Karpas-422 (cell line): ENCODE measurements at places on chromosomes 16 and 17.

- peak; percentile 7 for DNase-seq
- no peaks in the 10 kb centered on the region for H3K36me3 ChIP-seq
- no peak overlapping the region for H3K4me3 ChIP-seq
- no peaks in the 10 kb centered on the region for H3K4me1 ChIP-seq
- H3K27ac ChIP-seq: no peak overlapping the region
These were observed 49.3 kb upstream of the FBXO47 start for GRCh38 chr17:39016193-39017153.

DNA sequence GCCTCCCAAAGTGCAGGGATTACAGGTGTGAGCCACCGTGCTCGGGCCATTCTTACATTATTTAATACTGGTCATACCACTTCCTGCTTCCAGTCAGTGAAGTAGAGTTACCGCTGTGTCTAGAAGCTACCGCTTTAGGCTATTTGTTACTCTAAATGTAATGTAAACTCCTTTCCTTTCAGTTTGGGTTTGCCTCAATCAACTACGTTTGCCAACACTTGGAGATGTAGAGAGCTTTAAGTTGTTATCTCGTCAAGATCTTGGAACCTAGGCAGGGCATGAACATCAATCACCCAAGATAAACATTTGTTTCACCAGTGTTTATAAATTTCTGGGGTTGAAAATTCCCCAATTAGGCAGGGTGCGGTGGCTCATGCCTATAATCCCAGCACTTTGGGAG is 275.9 kb downstream of the STX8 start:
- no peak overlapping the region for H3K27ac ChIP-seq
- H3K4me1 ChIP-seq: peaks cover 9% of the 10 kb centered on the region
- H3K36me3 ChIP-seq: no peaks in the 10 kb centered on the region
- no peak overlapping the region for H3K4me3 ChIP-seq
- no peak for DNase-seq

- H3K4me3 ChIP-seq: peak overlapping the region; percentile 4; the same call in 1 of the 2 replicates
- peak; percentile 54 for DNase-seq
- H3K36me3 ChIP-seq: no peaks in the 10 kb centered on the region
- H3K4me1 ChIP-seq: peaks cover 16% of the 10 kb centered on the region
These were observed 49.3 kb upstream of the WSB1 start for GRCh38 chr17:27244491-27245223.

DNA sequence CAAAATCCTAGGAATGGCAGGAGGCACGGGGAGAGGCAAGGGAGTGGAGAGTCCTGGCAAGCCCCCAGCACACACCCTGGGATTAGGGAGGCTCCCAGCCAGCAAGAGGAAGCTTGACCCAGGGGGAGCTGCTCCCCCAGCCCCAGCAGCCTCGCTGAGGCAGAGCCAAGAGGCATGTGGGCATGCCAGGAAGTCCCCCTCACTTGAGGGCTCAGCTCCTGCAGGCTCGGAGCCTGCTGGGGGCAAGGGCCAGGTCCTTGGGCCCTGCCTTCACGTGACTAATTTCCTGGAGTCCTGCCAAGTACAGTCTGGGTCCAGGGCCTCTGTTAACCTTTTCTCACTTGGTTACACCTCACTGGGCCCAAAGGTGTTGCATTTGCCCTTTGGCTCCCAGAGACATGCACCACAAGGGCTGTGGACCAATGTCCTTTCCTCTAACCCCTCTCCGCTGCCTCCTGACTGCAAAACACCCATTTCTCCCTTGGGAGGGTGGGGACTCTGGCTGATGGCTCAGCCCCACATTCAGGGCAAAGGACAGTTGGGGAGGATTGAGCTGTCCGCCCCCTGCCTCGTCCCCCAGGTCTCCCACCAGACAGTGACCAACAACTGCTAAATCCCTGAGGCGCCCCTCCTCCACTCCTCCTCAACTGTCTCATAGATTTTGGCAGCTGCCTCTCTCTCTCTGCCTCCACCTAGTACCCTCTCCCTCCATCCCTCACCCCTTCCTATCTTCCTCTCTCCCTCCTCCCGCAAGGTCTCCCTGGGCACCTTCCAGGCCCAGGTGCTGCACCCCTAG is 4.4 kb upstream of the SLC47A2 start:
- DNase-seq: no peak
- H3K4me1 ChIP-seq: no peaks in the 10 kb centered on the region
- H3K27ac ChIP-seq: no peak overlapping the region
- no peaks in the 10 kb centered on the region for H3K27me3 ChIP-seq
- H3K4me3 ChIP-seq: no peak overlapping the region

- H3K36me3 ChIP-seq: no peaks in the 10 kb centered on the region
- H3K4me1 ChIP-seq: no peaks in the 10 kb centered on the region
- no peak for DNase-seq
These were observed 49.4 kb downstream of the CCDC42 start for GRCh38 chr17:8695241-8695640.

- H3K27ac ChIP-seq: no peak overlapping the region
- no peaks in the 10 kb centered on the region for H3K36me3 ChIP-seq
- no peaks in the 10 kb centered on the region for H3K27me3 ChIP-seq
- no peak overlapping the region for H3K4me3 ChIP-seq
- no peaks in the 10 kb centered on the region for H3K4me1 ChIP-seq
- DNase-seq: no peak
These were observed 4.4 kb downstream of the JUP start for GRCh38 chr17:41782142-41782541.

GRCh38 chr17:69961501-69962145 is 113.4 kb upstream of the KCNJ16 start:
- H3K27me3 ChIP-seq: no peaks in the 10 kb centered on the region
- H3K4me3 ChIP-seq: no peak overlapping the region
- H3K36me3 ChIP-seq: no peaks in the 10 kb centered on the region
- H3K4me1 ChIP-seq: no peaks in the 10 kb centered on the region
- no peak overlapping the region for H3K27ac ChIP-seq

- peaks cover 23% of the 10 kb centered on the region for H3K4me1 ChIP-seq
- no peak for DNase-seq
- H3K36me3 ChIP-seq: no peaks in the 10 kb centered on the region
- H3K27me3 ChIP-seq: no peaks in the 10 kb centered on the region
These were observed 21.8 kb upstream of the HERPUD1 start for GRCh38 chr16:56910112-56910511.

DNA sequence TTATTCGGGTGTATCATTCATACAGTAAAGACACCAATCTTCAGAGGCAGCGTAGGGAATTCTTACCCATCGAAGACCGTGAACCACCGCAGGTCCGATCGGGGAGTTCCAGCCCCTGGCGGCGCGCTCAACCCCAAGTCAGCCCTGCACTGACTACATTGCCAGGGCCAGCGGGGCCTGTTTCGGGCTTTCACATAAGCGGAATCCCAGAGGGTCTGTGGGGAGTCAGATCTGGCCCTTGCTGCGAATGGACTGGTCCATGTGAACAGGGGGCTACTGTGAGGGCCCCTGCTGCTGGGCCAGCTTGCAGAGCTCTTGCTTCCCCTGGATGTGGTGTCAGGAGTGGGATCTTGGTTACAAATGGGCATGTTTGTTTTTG is 7.6 kb downstream of the PDE6G start:
- no peaks in the 10 kb centered on the region for H3K27me3 ChIP-seq
- H3K36me3 ChIP-seq: no peaks in the 10 kb centered on the region
- no peak for DNase-seq

DNA sequence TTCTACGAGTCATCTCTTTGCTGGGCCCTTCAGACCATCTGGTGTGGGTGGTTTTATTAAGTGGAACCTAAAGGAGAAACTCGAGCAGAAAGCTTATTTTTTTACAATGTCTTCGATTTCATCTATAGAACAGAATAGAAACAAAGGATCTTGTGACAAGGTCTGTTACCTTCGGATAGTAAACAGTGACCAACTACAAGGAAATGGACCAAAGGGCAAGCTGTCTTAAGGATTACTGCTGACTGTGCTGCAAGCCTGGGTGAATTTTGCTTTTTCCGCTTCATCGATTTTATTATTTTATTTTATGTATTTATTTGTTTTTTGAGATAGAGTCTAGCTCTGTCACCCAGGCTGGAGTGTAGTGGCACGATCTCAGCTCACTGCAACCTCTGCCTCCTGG is 348.9 kb upstream of the ERCC4 start:
- DNase-seq: no peak
- H3K4me1 ChIP-seq: no peaks in the 10 kb centered on the region
- no peaks in the 10 kb centered on the region for H3K27me3 ChIP-seq
- H3K4me3 ChIP-seq: no peak overlapping the region

- no peaks in the 10 kb centered on the region for H3K4me1 ChIP-seq
- no peaks in the 10 kb centered on the region for H3K27me3 ChIP-seq
- H3K4me3 ChIP-seq: no peak overlapping the region
- H3K36me3 ChIP-seq: no peaks in the 10 kb centered on the region
- H3K27ac ChIP-seq: no peak overlapping the region
These were observed 176.0 kb downstream of the WWOX start for GRCh38 chr16:78275420-78275819.

DNA sequence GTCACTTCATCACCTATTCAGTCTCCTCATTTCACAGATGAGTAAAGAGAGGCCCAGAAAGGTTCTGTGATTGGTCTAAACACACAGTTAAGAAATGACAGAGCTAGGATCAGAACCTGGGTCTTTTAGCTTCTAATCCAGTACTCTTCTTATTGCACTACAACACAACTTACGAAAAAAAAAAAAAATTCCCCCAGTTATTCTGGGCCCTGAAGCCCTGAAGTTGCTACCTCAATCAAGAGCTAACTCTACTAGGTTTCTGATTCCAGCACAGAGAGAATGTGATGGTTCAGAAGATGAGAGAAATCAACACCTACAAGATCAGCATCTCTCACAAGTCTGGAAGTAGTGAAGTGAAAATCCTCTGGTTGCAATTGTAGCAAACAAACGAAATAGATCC is 37.3 kb downstream of the GRB7 start:
- peak overlapping the region; percentile 7; the same call in 1 of the 2 replicates for H3K4me3 ChIP-seq
- H3K4me1 ChIP-seq: peaks cover 100% of the 10 kb centered on the region
- peak; percentile 46 for DNase-seq
- peak overlapping the region; percentile 96 for H3K27ac ChIP-seq

DNA sequence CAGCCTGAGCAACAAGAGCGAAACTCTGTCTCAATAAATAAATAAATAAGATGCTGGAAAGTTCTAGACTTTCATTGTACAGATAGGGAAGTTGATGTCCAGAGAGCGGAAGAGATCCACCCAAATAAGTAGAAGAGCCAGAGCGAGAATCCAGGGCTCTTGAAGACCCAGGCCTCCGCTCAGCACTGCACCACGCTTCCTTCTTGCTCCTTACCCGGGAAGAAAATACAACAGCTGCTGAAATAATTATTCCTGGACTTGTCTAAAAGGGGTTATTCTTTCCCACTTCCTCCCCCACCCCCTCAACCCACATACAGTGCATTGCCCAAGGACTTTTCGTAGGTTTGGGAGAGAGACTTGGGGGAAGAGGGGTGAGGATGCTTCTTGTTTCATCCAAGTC is 26.7 kb downstream of the CDK5RAP3 start:
- no peaks in the 10 kb centered on the region for H3K36me3 ChIP-seq
- H3K27me3 ChIP-seq: no peaks in the 10 kb centered on the region
- H3K27ac ChIP-seq: no peak overlapping the region
- no peak overlapping the region for H3K4me3 ChIP-seq
- peaks cover 19% of the 10 kb centered on the region for H3K4me1 ChIP-seq

DNA sequence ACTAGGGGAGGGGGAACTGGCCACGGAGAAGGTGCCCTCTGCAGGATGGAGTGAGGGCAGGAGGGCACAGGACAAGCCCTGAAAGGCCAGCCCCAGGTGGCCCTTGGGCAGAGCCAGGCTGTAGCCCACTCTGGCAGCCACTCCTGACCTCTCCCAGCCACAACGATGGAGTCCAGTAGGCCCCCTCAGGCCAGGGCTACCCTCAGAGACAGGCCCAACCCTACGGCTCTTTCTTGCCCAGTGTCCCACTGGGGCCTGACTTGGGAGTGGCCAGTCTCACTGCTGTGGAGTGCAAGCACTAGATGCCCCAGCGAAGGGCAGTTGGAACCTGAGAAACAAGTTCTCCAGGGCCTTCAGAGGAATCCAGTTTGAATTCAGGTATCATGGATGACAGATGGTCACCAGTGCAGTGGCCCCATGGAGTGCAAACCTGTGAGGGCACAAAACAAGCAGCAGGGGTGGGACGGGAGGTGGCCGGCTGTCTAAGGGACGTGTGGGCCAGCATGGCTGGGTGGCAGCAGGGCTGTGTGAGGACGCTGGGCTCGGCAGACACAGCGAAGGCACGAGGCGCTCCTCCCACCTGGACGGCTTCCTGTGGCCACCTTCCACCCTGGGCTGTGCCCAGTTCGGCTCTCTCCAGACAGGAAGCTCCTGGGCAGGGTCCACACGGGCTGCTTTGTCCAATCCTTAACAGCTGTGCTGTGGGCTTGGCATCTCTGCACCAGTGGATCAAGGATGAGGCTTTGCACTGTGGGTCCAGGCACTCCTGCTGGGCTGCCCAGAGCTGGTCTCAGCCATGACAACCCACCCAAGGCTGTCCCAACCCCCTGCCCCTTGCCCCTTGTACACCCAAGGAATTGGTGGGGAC is 72.1 kb downstream of the AMFR start:
- DNase-seq: no peak
- peaks cover 25% of the 10 kb centered on the region for H3K4me1 ChIP-seq
- no peak overlapping the region for H3K4me3 ChIP-seq
- no peaks in the 10 kb centered on the region for H3K36me3 ChIP-seq
- no peak overlapping the region for H3K27ac ChIP-seq

DNA sequence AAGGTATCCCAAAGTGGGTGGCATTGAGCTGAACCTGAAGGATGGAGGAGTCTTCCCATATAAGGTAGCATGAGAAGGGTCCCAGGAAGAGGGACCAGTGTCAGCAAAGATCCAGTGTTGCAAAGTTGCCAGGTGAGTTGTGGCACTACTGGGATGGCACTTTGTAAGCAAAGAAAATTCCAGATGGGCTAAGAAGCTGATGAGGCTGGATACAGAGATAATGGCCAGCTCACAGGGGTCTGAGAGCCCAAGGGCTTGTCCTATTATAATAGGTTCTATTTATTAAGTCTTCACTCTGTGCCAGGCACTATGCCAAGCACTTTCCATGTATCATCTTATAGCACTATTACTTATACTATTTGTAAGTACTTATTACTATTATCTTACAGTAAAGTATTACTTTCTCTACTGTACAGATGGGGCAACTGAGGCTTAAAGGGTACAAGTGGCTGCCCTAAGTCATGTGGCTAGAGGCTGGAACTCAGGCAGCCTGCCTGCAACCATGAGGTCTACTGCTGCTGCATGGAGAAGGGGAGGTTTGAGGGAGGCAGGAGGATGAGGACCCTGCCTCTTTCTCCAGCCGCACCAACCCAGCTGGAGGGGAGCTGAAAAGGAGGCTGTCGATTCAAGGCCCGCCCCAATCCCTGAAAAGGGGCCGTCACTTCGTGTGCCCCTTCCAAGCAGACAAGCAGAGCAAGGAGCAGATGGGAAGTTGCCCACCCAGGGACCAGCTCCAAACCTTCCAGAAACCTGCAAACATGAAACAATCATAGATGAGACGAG is 86.5 kb downstream of the C16orf78 start:
- H3K4me3 ChIP-seq: no peak overlapping the region
- no peak overlapping the region for H3K27ac ChIP-seq
- H3K4me1 ChIP-seq: peaks cover 19% of the 10 kb centered on the region
- DNase-seq: no peak
- no peaks in the 10 kb centered on the region for H3K27me3 ChIP-seq

- H3K4me3 ChIP-seq: peak overlapping the region; percentile 77
- peaks cover 24% of the 10 kb centered on the region for H3K4me1 ChIP-seq
- no peak overlapping the region for H3K27ac ChIP-seq
- H3K36me3 ChIP-seq: peaks cover 31% of the 10 kb centered on the region
- H3K27me3 ChIP-seq: no peaks in the 10 kb centered on the region
- DNase-seq: no peak
These were observed 1.5 kb downstream of the SRCAP start for GRCh38 chr16:30700491-30700890.
